Calu3 (cell line): ENCODE measurements at places on chromosomes 16 and 17. TPM values are rescaled to one million over a fixed set of nuclear protein-coding genes. Genes with fewer than 3 reads are reported as not detected.

- no peak for DNase-seq
These were observed 41.9 kb upstream of the NSRP1 start for GRCh38 chr17:30074730-30075129.

MYH8 gene
- not detected in 2 replicates for total RNA-seq

PDIA2 gene
- total RNA-seq = 0.71 TPM in 1 of 2 replicates, not detected in the other

- DNase-seq = peak; percentile 60
These were observed 387.8 kb upstream of the SALL1 start for GRCh38 chr16:51538707-51539498.

RNF222 gene
- not detected in 2 replicates for total RNA-seq

- DNase-seq = no peak
These were observed 652.5 kb downstream of the HS3ST4 start for GRCh38 chr16:26344240-26344776.

DNA sequence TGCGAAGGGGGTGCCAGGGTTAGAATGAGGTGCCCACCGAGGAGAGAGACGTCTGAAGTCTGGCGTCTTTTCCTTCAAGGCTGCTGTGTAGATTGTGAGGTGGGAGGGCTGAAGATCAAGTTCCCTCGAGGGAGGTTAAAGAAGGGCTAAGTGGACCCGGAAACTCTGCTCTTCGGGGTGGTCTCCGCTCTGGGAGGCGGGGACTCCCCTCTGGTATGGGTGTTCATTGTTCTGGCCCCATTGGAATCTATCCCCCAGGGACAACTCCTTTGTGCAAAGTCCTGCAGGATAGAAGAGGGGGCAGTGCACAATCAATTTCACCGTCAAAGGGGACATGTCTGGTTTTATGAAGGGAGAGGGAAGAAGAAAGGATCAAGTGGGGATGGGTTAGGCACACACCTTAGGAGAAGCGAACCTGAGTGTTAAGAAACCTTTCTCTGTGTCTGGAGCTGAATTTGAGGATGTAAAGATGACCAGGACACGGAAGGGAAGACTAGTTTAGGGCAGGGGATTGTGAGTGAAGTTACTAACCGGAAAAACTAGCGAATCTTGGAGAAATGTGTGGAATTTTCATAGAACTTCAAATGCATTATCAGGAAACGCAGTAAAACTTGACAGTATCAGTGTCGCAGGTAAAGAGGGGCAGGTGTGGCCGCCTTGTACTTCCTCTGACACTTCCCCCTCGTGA, 809 bp upstream of the RAB34 start:
- no peak for DNase-seq

- no peak for DNase-seq
These were observed 3.7 kb downstream of the TEPSIN start for GRCh38 chr17:81234940-81235821.

PYY gene
- total RNA-seq = not detected in 2 replicates

- no peak for DNase-seq
These were observed 1.4 kb downstream of the SAP30BP start for GRCh38 chr17:75668489-75668888.

DNA sequence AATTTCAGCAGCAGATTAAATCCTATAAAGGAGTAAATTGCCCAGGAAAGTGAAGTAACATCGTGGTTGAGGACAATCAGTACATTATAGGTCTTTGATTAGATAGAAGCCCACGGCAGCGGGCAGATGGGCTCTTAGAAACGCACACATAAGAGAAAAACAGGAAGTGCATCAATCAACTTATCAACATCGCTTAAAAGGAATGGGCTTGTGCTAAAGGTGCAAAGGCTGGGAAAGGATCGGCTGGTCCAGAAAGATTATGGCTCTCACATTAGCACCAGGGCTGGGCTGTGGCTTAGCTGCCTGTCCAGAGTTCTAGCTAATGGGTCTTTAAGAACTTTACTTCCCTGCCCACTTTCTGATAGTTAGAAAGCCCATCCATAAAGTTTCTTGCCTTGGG, 292.0 kb upstream of the TNRC6C start:
- no peak for DNase-seq

GRCh38 chr16:57522960-57523359, 13.4 kb downstream of the CCDC102A start:
- DNase-seq = no peak

DNA sequence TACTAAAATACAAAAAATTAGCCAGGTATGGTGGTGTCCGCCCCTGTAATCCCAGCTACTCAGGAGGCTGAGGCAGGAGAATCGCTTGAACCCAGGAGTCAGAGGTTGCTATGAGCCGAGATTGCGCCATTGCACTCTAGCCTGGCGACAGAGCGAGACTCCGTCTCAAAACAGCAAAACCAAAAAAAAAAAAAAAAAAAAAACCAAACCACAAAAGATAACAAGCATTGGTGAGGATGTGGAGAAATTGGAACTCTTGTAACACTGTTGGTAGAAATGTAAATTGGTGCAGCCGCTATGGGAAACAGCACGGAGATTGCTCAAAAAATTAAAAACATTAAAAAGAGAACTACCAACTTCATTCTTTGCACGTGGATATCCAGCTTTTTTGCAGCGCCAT, 119.4 kb downstream of the OR1D5 start:
- DNase-seq = no peak

TRPV2 gene
- total RNA-seq = 0.87 and 1.0 TPM in 2 replicates

NPIPB9 gene
- 5.2 and 7.0 TPM in 2 replicates for total RNA-seq

- DNase-seq = peak; percentile 71
These were observed 5.0 kb downstream of the CX3CL1 start for GRCh38 chr16:57377080-57377841.

GRCh38 chr17:6254036-6254435, 180.9 kb downstream of the AIPL1 start:
- DNase-seq = no peak

DNA sequence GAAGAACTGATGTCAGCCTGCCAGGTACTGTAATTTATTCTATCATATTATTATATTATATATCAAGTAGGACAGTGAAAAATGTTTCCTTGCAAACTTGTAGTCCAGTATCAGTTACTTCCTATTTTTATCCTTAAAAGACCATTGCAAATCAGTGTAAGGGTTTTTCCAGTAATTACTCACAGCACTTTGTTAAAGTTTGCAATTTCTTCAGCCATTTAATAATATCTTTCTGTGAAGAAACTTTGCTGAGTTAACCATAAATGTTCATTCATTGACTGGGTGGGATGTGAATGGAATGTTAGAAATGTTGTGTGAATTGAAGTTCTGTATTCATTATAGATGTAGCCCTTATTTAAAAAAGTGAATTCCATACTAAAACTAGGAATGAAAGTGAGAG, 26.7 kb downstream of the HAPSTR1 start:
- no peak for DNase-seq

GRCh38 chr17:27319541-27320221, 25.8 kb downstream of the WSB1 start:
- DNase-seq = no peak

PRAC2 gene
- total RNA-seq = not detected in 2 replicates

DNA sequence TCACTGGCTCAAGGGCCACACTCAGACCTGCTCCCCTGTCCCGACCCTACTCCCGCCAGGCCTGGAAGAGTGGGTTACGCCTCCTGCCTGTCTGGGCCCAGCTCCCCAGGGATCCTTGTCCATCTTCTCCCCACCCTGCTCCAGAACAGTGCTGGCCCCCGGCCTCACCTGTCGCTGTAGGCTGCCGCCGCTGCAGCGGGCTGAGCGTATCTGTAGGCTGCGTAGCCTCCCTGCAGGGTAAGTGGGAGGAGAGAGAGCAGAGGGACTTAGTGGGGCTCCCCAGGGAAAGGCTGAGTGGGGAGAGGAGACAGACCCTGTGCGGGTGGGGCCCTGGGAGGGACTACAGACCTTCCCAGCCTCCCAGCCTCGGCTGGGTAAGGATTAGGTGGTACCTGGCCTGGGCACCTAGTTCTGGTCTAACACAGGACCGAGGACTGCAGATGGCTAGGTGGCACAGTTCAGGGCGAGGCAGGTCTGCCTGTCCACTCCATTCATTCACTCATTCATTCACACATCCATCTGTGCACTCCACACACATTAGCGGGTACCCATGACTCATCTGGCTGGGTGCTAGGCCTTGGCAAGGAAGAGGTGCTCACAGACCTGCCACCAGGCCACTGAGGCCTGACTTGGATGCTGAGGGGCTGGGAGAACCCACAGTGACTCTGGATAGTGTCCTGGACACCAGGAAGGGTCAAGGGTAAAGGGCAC, 20.9 kb downstream of the ENGASE start:
- no peak for DNase-seq

- no peak for DNase-seq
These were observed 9.0 kb upstream of the SLFN12L start for GRCh38 chr17:35546487-35546886.

SLC47A1 gene
- total RNA-seq = not detected in 2 replicates
